ENCODE measurements at places on chromosomes 4 and X. TPM values are rescaled to one million over a fixed set of nuclear protein-coding genes. Genes with fewer than 3 reads are reported as not detected.

Gene ATP2B3
- 0.08 TPM for total RNA-seq

Gene APOOL
- total RNA-seq = 9.6 TPM

Gene MAML3
- 9.2 TPM for total RNA-seq

Gene SPON2
- 13.4 TPM for total RNA-seq

Gene PCYT1B
- 1.4 TPM for total RNA-seq

Gene HTN3
- not detected for total RNA-seq

Gene PAK3
- total RNA-seq = 0.38 TPM

Gene DMRTC1
- total RNA-seq = not detected

Gene TCEAL5
- total RNA-seq = not detected

Gene TACC3
- total RNA-seq = 39.3 TPM

Gene CT55
- total RNA-seq = 0.79 TPM

Gene BST1
- 14.3 TPM for total RNA-seq

Gene SRD5A3
- total RNA-seq = 9.7 TPM

Gene RTL9
- total RNA-seq = 0.23 TPM

Gene TCP11X2
- not detected for total RNA-seq

Gene AKAP4
- not detected for total RNA-seq

Gene GAGE12H
- total RNA-seq = not detected

Gene GPR78
- total RNA-seq = not detected

Gene ITIH6
- total RNA-seq = 2.8 TPM

Gene SLC10A3
- 28.2 TPM for total RNA-seq

Gene TREX2
- 0.69 TPM for total RNA-seq

Gene HS3ST1
- 8.9 TPM for total RNA-seq

Gene RLIM
- 33.3 TPM for total RNA-seq

Gene NCAPG
- 98.5 TPM for total RNA-seq

Gene NPY1R
- total RNA-seq = 0.45 TPM

Gene CXCL3
- total RNA-seq = 4.3 TPM

Gene CEP135
- total RNA-seq = 21.2 TPM

Gene TSPAN6
- total RNA-seq = 9.9 TPM

Gene NR0B1
- total RNA-seq = 0.91 TPM

Gene SNX12
- total RNA-seq = 29.9 TPM

Gene PRRG1
- 7.0 TPM for total RNA-seq

Gene ATG4A
- total RNA-seq = 3.7 TPM

Gene NXF2
- 2.0 TPM for total RNA-seq

Gene CCNA2
- 66.1 TPM for total RNA-seq

Gene LANCL3
- total RNA-seq = 0.75 TPM

Gene MAGEA8
- not detected for total RNA-seq

Gene CFAP97
- total RNA-seq = 32.9 TPM

Gene STARD8
- 2.1 TPM for total RNA-seq

Gene MAB21L2
- total RNA-seq = not detected

Data from A375 (cell line).